ENCODE measurements at places on chromosomes 1 and 21.
A peak's percentile ranks its signal among the peaks of the same experiment; 100 is the strongest.

- DNase-seq = no peak
Observed at GRCh38 chr1:113275691-113276090, 114.6 kb upstream of the MAGI3 start.

DNA sequence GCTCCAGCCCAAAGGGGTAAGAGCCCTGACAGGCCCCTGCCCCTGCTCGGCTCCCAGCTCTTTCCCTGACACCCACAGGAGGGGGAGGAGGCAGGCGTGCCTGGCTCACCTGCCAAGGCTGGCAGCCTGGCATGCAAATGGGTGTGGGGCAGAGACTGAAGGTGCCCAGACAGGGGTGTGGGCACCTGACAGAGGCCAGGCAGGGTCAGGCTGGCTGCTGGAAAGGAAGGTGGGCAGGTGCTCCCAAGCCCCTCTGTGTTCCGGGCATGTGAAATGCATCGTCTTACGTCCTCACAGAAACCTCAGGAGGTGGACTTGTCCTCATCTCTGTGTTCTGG is 19.4 kb upstream of the CASZ1 start:
- no peak for DNase-seq

GRCh38 chr1:180268556-180269075 is 38.6 kb downstream of the LHX4 start:
- no peak for DNase-seq

DNA sequence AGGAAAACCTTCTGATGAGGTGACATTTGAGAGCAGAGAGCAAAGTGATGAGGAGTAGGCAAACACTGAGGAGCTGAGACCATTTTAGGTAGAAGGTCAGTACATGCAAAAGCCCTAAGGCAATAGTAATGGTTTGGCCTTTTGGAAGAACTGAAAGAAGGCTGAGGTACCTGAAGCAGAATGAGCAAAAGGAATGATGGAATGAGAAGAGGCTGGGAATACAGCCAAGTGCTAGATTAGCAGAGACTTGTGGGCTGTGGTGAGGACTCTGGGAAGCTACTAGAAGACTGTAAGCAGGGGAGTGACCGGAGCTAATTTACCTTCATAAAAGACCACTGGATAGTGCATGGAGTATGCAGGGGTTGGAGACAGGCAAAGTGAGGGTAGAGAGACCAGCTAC is 77.9 kb downstream of the GFI1 start:
- DNase-seq = no peak

DNA sequence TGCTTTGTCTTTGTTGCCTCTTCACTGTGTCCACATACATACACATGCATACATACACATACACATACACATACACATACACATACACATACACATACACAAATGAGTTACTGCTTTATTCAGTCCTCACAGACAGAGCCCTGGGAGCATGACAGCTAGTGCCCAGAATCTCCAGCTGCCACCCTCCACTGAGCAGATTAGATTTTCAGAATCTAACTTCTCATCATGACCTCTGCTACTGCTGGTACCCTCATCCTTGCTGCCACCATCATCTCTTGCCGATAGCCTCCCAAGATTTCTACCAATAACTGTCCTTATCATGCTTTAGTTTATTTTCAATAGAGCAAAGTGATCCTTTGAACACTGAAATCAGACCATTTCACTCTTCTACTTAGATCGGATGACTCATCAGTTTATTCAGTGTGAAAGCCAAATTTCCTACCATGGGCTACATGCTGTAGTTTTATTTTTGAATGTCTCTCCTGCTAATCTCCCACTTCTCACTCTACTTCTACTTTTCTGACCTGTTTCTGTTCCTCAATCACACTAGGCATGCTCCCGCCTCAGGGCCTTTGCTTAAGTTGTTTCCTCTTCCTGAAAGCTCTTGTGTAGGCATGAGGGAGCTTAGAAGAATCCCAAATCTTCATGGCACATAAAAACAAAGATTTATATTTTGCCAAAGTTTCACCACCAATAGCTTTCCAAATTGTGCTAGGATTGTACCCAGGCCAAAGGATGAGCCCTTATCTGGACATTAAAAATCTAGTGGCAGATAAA is 43.0 kb downstream of the ATP6V1G3 start:
- no peak for DNase-seq

- no peak for DNase-seq
Observed at GRCh38 chr1:29136391-29136915, 12.8 kb upstream of the TMEM200B start.

- no peak for DNase-seq
Observed at GRCh38 chr1:100799954-100800612, 80.5 kb downstream of the VCAM1 start.

DNA sequence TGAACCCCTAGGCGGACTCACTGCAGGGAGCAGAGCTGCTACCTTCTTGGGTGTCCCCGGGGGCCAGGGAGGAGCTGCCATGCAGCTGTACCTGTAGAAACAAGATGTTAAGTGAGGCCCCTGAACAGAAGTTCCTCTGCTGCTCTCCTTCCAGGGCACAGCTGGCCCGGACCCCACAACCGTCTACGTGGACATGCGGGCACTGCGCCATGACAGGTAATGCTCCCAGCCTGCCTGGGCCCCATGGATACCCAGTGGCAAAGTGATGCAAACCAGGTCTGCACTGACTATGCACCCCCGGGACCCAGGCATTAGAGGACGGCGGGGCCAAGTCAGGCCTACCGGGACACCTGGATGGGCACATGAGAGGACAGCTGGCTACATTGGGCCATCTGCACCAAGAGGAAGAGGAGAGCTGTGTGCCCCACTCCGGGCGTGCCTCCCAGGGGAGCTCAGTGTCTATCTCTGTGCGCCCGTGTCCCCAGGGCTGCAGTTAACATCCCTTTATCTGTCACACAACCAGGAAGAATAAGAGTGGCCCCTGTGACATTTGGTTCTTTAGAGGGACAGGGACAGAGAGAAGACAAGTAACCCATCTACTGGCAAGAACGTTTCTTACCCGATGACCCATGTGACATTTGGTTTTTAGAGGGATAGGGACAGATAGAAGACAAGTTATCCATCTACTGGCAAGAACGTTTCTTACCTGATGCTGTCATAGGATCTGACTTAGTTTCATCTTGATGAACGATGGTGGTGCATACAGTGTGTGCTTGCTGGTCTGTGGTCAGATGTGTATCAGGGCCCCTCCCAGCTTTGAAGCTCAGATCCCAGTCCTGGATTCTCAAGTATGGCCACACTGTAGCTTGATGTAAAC is 44.1 kb downstream of the S100B start:
- no peak for DNase-seq

DNA sequence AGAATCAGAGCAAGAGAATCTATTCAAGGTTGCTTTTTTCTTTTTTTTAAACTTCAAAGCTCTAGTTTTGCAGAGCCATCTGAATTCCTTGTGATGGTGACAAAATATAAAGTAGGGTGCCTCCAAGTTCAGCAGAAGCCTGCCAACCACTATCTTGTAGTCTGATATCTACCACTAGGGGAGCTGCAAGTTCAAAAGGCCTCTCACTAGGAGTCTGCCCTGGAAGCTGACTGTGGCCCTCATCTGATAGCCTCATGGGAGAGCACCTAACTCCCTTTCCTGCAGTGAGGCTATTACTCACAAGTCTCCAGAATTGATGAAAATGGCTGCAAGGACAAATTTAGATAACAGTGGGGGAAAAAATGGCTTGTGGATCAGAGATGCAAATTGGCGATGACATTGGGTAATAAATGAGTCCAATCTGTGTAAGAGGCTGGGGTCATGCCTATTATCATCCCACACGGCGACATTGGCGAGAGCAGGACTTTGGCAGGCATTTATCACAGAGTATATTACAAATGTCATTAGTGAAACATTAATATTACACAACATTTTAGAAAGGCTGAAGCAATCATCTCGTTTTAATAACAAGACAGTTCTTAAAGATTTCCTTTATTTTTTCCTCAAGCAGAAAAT is 10.7 kb upstream of the ZP4 start:
- DNase-seq = no peak

GRCh38 chr1:235102993-235103411 is 25.6 kb downstream of the TOMM20 start:
- no peak for DNase-seq

GRCh38 chr1:76939050-76939816 is 72.0 kb downstream of the ST6GALNAC5 start:
- DNase-seq = no peak

GRCh38 chr1:61092642-61093041 is 10.3 kb downstream of the NFIA start:
- no peak for DNase-seq

DNA sequence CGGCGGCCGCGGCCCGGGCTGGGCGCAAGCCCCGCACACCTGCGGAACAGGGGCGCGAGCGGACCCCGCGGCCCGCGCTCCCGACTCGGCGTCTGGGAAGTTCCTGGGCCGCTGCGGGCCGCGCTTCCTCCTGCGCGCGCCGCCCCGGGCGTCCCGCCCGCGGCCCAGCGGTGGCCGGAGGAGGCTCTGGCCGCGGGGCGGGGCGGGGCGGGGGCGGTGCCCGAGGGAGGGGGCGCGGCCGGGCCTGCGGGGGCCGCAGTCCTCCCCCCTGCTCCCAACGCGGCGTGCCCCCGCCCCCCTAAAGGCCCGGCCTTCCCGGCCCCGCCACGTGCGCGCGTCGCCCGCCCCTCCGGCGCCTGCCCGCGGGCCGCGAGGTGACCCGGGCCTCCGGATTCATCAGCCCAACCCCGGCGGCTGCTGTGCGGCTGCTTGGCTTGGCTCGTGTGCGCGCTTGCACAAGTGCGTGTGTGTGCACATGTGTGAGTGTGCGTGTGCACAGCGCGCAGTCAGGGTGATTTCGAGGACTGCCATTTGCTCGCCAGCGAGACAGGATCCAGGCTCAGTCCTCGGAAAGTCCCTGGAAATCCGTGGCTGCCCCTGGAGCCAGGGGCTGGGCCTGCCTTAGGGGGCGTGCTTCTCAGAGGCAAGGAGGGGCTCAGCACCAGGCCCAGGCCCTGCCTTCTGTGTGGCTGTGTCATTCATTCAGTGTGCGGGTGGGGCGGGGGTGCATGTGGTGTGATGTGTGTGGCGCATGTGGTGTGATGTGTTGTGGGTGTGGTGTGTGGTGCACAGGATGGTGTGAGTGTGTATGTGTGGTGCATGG is at the start of gene C2CD2:
Gene C2CD2 (minus strand): TSS at position 188 of the 823 bp plus-strand sequence. CDS start 370 bp downstream, outside the sequence.
- no peak for DNase-seq

GRCh38 chr1:5296095-5296494 is 641.7 kb downstream of the AJAP1 start:
- no peak for DNase-seq

GRCh38 chr1:9539829-9540550 is 725 bp downstream of the SLC25A33 start:
- DNase-seq = peak; percentile 25

GRCh38 chr1:40350391-40350790 is 23.1 kb upstream of the SMAP2 start:
- no peak for DNase-seq

- peak; percentile 32 for DNase-seq
Observed at GRCh38 chr21:45478115-45478801, 64.0 kb downstream of the SLC19A1 start.

Measured in hematopoietic multipotent progenitor cell treated with erythropoietin and hydrocortisone succinate and interleukin-3 and kit ligand, for 17 days (in vitro differentiated cells).